GM23338 (cell line): ENCODE measurements at places on chromosomes 4 and X.
A peak's percentile ranks its signal among the peaks of the same experiment; 100 is the strongest.

GRCh38 chrX:121365572-121366161, 318.3 kb downstream of the GLUD2 start:
- no peak for DNase-seq

- no peak for DNase-seq
These were observed 780 bp downstream of the SLC6A8 start for GRCh38 chrX:153688506-153688905.

GRCh38 chr4:183429489-183429888, 14.9 kb upstream of the CDKN2AIP start:
- no peak for DNase-seq

DNA sequence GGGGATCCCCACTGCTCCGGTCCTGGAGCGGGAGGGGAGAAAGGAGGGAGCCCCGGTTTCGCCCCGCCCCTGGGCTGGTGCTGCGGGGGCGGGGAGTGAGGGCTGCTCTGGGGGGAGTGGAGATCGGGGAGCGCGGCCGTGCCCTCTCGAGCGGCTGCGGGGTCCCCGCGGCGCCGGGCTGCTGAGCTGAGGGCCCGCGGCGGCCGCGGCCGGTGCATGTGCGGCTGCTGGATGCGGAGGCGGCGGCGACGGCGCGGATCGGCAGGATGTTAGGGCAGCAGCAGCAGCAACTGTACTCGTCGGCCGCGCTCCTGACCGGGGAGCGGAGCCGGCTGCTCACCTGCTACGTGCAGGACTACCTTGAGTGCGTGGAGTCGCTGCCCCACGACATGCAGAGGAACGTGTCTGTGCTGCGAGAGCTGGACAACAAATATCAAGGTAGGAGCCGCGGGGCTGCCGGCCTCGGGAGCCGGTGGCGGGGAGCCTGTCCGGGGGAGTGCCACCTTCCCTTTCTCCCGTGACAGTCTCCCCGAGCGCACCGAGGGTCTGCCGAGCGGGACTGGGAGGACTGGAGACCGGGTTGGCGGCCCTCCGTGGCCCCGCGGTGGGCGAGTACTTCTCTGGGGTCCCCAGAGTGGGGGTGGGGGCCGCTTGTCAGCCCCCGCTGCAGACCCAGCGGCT, at the start of gene ING2:
TSS of gene ING2 (plus strand) at position 129 of the 681 bp plus-strand sequence. CDS start at position 267, 138 bp downstream.
- DNase-seq: peak; percentile 79

- peak; percentile 74 for DNase-seq
These were observed 186.5 kb downstream of the MSL3 start for GRCh38 chrX:11944501-11944900.

DNA sequence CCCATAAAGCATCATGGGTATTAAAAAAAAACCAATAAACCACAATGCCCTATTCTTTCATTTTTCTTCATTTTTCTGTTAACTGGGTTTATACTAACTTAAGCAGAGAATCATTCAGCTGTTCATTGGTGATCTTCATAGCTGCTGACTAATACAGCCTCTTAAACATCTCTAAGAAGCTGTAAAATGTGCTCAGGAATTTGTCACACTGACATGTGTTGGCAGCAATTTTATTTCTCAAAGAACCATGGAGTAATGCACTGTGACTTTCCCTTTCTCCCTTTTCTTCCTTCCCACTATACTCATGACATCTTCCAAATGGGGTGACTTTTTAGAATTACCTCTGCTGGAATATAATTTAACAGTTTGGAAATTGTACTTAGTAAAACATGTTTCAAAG, 315.4 kb downstream of the ANTXR2 start:
- DNase-seq: no peak

DNA sequence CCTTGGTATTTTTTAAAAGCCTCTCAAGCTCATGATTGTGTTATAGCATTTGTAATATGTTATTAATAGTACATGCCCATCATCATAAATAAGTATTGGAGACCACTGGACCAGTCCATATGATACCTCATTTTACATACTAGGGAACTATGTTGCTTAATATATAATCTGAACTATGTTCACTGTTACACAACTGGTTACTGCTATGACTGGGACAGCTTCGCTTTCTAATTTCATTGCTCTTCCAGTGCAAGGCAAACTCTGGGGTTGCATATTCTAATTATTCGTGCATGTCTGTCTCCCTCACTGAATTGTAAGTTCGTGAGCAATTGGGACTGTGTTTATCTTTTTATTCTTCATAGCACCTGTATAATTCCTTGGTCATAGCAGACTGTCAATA, 330.5 kb downstream of the RAPGEF2 start:
- no peak for DNase-seq

- no peak for DNase-seq
These were observed 50.6 kb downstream of the GPR50 start for GRCh38 chrX:151226941-151227340.

DNA sequence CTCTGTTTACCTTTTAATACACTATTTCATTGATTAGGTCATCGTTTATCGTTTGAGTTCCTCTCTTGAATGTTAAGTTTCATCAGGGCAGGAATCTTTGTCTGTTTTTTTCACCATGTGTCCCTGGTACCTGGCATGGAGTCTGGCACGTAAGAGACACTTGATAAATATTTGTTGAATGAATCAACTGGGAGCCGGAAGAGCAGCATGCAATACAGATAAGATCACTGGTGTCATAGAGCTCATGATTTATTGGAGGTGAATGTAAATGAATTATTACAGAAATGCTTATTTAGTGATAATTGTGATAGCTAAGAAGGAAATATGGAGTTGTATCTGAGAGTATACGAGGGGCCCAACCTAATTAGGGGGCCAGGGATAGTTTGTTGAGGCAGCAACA, 62.8 kb downstream of the UCHL1 start:
- DNase-seq: no peak

- DNase-seq: peak; percentile 78
These were observed 82.3 kb downstream of the PRSS12 start for GRCh38 chr4:118270492-118270891.

GRCh38 chrX:18354369-18355223, at the start of gene SCML2:
Gene SCML2, minus strand, starts transcription at chrX:18354688. Its CDS starts 20,617 bp downstream, at chrX:18334071.
- peak; percentile 39 for DNase-seq

DNA sequence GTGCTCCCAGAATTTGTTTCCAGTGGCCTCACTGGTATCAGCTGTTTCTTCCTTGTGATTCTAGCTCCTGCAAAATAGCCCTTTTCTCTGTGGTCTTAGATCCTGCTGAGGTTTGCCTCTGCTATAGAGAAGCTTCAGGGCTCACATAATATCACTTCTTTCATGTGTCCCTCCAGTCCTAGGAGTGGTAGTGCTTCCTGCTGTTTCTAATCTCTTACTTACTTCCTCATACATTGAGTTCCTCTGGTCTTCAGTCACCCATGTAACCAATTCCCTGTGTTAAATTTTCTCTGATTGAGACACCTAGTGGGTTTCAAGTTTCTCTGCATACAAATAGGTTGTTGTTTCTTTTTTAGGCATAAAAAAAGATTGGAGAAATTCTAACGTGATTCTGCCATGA, 1567.9 kb downstream of the ARAP2 start:
- peak; percentile 14 for DNase-seq

DNA sequence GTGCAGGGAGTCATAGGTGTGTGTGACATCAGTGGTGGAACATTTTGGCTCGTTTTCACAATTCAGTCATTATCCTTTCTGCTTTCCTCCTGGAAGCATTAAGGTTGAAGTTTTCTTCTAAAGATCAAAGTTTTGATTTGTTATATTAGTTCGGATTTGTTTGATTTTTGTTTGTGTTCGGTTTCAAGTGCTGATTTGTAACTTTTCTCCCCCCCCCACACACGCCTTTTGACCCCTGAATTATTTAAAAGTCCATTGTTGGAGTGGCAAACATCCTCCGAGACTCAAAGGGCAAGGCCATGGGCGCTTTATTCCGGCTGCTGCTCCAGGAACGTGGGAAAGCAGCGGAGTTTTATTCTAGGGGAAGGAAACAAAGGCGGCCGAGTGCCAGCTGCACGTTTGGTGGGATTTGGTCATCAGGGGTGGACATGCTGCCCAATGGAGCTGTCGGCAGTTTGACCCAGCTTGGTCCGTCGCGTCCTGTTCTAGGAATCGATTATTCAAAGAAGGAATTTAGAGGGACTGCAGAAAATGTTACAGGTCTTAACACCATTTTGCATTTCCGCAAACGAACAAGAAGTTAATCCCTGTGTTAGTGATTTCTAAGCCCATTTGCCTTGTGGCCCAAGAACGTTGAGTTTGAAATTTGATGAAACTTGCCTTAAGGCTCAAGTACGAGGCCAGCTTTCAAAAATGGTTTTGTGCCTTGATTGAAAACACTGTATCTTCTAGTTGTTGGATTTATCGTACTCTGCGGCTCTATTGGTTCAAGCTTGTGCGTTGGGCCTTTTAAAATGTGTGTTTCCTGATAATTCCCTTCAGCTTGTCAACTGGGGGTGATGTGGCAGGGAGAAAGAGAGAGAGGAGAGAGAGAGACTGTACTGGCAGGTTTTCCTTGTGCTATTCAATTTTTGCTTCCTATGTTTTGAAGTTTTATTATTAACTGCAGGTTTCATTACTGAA, 565 bp upstream of the ZNF41 start:
- DNase-seq: peak; percentile 22

DNA sequence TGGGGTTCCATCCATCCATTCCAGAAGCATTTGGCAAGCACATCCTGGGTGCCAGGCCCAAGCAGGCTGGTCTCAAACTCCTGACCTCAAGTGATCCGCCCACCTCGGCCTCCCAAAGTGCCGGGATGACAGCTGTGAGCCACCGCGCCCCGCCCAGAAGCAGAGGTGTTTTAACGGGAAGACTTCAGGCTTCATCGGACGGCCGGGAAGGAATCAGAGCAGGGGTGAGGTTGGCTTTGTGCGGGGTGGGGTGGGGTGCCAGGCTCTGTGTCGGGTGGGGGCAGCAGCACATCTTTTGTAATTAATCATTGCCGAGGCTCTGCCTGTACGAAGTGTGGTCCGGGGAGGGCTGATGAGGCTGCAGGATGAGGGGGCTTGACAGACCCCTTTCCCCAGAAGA, 5.1 kb upstream of the SLC25A6 start:
- no peak for DNase-seq

DNA sequence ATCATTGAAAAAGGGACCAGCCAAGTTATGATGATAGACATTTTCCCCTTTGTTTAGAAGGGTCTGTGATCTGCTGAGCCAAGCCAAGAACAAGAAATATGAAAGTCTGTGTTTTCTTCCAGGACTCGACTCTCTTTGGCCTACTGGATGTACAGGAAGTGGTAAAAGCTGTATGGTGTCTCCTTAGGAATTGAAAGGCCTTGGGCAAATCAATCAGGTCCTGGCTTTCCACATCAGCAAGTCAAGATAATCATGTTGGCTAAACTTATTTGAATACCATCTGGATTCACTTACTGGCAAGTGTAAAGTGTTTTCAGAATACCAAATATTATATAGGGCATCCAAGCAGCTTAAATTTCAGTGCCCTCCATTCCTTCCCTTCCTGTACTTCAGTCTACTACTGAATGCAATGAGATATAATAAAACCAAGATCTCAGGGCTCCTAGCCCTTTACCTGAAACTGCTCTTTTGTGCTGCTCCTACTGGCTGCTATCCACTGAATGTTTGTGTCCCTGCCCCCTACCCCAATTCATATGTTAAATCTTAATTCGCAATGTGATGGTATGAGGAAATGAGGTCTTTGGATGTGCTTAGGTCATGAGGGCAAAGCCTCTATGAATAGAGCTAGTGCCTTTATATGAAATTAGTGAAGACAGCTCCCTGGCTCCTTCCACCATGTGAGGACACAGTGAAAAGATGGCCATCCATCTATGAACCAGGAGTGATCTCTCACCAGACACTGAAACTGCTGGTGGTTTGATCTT, 578.0 kb downstream of the SPRY1 start:
- DNase-seq: peak; percentile 29

DNA sequence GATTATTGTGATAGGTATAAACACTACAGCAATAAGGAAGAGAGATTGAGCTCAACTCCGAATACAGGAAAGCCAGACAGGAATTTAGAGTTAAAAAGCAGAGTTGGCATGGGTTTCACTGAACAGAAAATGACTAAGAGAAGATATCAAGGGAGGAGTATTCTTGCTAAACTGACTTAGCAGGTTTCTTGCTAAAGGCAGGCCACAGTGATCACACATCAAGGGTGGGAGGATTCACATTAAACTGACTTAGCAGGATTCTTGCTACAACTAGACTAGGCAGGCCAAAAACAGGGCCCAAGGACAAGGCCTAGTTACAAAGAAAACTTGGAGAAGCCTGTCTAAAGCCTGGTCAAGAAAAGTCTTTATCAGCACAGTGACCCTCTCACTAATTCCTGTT, 195.1 kb downstream of the MAGEB5 start:
- DNase-seq: no peak

DNA sequence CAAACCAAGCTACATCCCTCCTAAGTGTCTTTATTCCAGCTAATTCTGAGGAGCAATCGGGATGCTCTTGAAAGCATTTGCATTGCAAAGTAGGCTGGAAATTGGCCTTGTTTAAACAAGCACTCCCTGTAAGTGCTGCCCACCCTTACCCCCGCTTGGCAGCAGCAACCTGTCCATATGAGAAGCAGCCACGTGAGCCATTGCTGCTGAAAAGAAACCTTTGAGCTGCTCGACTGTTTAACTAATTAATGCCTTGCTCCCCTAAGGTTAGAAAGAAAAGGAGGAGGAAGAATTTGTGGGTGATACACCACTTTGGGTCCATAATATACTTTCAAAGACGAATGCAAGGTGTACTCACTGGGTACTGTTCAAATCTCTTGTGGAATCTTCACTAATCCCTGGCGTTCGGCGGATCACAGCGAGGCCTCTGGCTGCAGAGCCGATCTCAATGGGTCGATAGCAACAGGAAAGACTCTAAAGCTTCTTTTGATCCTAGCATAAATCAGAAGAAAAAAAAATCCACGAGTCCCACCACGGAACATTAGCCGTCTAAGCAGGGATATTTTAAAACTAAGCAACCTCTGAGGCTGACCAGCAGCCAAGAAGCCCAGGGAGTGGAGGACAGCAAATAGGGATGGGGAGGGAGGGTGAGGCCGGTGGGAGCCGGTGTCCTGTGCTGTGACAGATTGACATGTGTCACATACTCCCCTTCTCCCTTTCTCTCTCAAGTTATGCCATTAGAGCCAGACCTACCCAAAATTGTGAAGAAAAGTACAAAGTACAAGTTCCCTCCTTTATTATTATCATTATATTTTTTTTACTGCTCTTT, 37.2 kb upstream of the MGST2 start:
- DNase-seq: peak; percentile 66

DNA sequence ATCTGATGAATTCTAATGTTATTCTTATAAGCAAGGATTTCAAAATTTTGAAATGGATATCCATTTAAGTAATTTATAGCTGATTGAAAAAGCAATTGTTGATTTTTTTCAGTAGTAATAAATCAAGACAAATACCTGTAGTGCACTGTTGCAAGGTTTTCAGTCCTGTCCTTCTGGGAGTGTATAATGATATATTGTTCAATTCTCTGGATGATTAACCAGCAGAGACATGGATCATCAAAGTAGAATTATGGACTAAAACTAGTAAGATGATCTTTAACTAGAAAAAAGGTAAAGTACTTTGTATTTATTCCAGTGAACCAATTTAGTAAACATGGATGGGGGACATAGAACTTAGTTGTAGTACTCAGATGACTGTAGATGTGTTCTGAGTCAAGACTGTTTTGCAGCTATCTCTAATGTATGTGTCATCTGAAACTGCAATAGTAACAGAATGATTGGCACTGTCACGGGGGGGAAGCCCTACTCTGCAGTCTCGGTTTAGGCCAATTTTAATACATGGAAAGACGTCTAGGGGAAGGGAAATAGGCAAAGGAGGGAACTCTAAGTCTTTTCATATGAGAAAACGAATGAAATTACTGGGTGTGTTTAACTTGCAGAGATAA, 121.9 kb downstream of the GLRA3 start:
- DNase-seq: no peak
